ENCODE measurements at places on chromosomes 7 and 10. TPM values are rescaled to one million over a fixed set of nuclear protein-coding genes. Genes with fewer than 3 reads are reported as not detected.

Gene GIMAP4
- total RNA-seq: not detected

Gene RET
- total RNA-seq: 0.65 TPM

Gene ACTA2
- 85.7 TPM for total RNA-seq

Gene SHLD2
- total RNA-seq: 12.5 TPM

Gene INA
- total RNA-seq: 2.9 TPM

Gene SAMD8
- total RNA-seq: 13.1 TPM

Gene GIMAP7
- not detected for total RNA-seq

Gene RNF32
- total RNA-seq: 0.13 TPM

Gene CYP2C9
- total RNA-seq: not detected

Gene MNX1
- total RNA-seq: 0.63 TPM

Gene EPHA1
- 0.33 TPM for total RNA-seq

Gene FLNC
- 232 TPM for total RNA-seq

Gene UNCX
- total RNA-seq: not detected

Gene SPACDR
- total RNA-seq: 0.89 TPM

Gene RBM20
- total RNA-seq: 1.4 TPM

Gene NODAL
- not detected for total RNA-seq

Gene PDSS1
- total RNA-seq: 15.5 TPM

Gene GPR85
- 0.63 TPM for total RNA-seq

Gene TRIM73
- total RNA-seq: 0.89 TPM

Gene PDE6C
- not detected for total RNA-seq

Gene HABP2
- total RNA-seq: 1.3 TPM

Gene LBX1
- total RNA-seq: not detected

Gene FAM131B
- 0.33 TPM for total RNA-seq

Gene CFAP46
- 2.3 TPM for total RNA-seq

Gene CNPY1
- not detected for total RNA-seq

Gene CALHM3
- not detected for total RNA-seq

Gene SEC24C
- total RNA-seq: 85.7 TPM

Gene TWIST1
- total RNA-seq: 1.1 TPM

Gene AASS
- 14.3 TPM for total RNA-seq

Gene MACC1
- total RNA-seq: 0.38 TPM

Gene SEC61A2
- 13.6 TPM for total RNA-seq

Gene TRIM50
- not detected for total RNA-seq

Gene GPER1
- total RNA-seq: 2.6 TPM

Gene PRKG1
- 0.49 TPM for total RNA-seq

Gene KNDC1
- total RNA-seq: 0.16 TPM

Gene ADRB1
- total RNA-seq: not detected

Gene MARVELD1
- total RNA-seq: 61.7 TPM

Gene GPNMB
- total RNA-seq: 1.1 TPM

Gene NAT16
- total RNA-seq: not detected

Gene ATG9B
- under 0.01 TPM for total RNA-seq

Gene CDHR3
- total RNA-seq: 1.1 TPM

Gene PTPRZ1
- total RNA-seq: not detected

Gene PTPN12
- total RNA-seq: 37.5 TPM

Gene SERPINE1
- 564 TPM for total RNA-seq

Gene BTBD16
- total RNA-seq: 1.4 TPM

Gene HOXA6
- 11.1 TPM for total RNA-seq

Gene GIMAP1
- total RNA-seq: not detected

Gene NUPR2
- total RNA-seq: 0.38 TPM

Gene ANXA11
- total RNA-seq: 204 TPM

Gene BUB3
- total RNA-seq: 99.0 TPM

Gene EVX1
- not detected for total RNA-seq

Gene CALCR
- total RNA-seq: not detected

Gene FFAR4
- total RNA-seq: not detected

Gene CNTNAP2
- 0.81 TPM for total RNA-seq

Gene TFPI2
- total RNA-seq: 15.0 TPM

Gene INMT
- total RNA-seq: not detected
